BJ (cell line): ENCODE measurements at places on chromosomes 7 and 10. TPM values are rescaled to one million over a fixed set of nuclear protein-coding genes. Genes with fewer than 3 reads are reported as not detected.

The ATG9B gene
- polyA plus RNA-seq = 0.07 and 0.15 TPM in 2 replicates

The CD36 gene
- polyA plus RNA-seq = 0.34 and 1.2 TPM in 2 replicates

The ADCYAP1R1 gene
- 0.02 TPM in 1 of 2 replicates, not detected in the other for polyA plus RNA-seq

The HOXA2 gene
- 0.09 and 0.13 TPM in 2 replicates for polyA plus RNA-seq

The HYAL4 gene
- polyA plus RNA-seq = not detected in 2 replicates
